ENCODE measurements at places on chromosomes 6 and 20. TPM values are rescaled to one million over a fixed set of nuclear protein-coding genes. Genes with fewer than 3 reads are reported as not detected.

PROCR gene
- 31.7 TPM for total RNA-seq

SIRPG gene
- total RNA-seq: not detected

EMILIN3 gene
- not detected for total RNA-seq

TUBB2B gene
- 1.1 TPM for total RNA-seq

DYNLT2 gene
- total RNA-seq: 0.24 TPM

PGC gene
- total RNA-seq: not detected

DNMT3B gene
- total RNA-seq: 0.74 TPM

MTCH1 gene
- 298 TPM for total RNA-seq

TNFRSF6B gene
- 0.64 TPM for total RNA-seq

WFDC5 gene
- not detected for total RNA-seq

RFX6 gene
- total RNA-seq: not detected

RNF5 gene
- total RNA-seq: 32.6 TPM

CALHM4 gene
- total RNA-seq: 0.31 TPM

KCNK16 gene
- not detected for total RNA-seq

SAMD10 gene
- 1.6 TPM for total RNA-seq

CST7 gene
- total RNA-seq: not detected

GRM4 gene
- 0.07 TPM for total RNA-seq

MCM3 gene
- 29.3 TPM for total RNA-seq

ERGIC3 gene
- 268 TPM for total RNA-seq

SLC13A3 gene
- total RNA-seq: 2.3 TPM

GLP1R gene
- total RNA-seq: not detected

ADTRP gene
- total RNA-seq: 0.48 TPM

SLC12A5 gene
- total RNA-seq: not detected

BTN3A1 gene
- 10.3 TPM for total RNA-seq

COL21A1 gene
- total RNA-seq: not detected

BANF2 gene
- not detected for total RNA-seq

NAPB gene
- 4.8 TPM for total RNA-seq

DLK2 gene
- total RNA-seq: 1.8 TPM

PRPH2 gene
- 1.5 TPM for total RNA-seq

SULF2 gene
- total RNA-seq: 0.23 TPM

ZSCAN12 gene
- total RNA-seq: 3.1 TPM

ADGRG6 gene
- 76.5 TPM for total RNA-seq

SIGLEC1 gene
- total RNA-seq: not detected

LIN28B gene
- total RNA-seq: not detected

NR2E1 gene
- not detected for total RNA-seq

CRIP3 gene
- not detected for total RNA-seq

FAM217A gene
- not detected for total RNA-seq

RIPOR3 gene
- 0.16 TPM for total RNA-seq

SLC24A3 gene
- not detected for total RNA-seq
